ENCODE measurements at places on chromosomes 16 and 17.

DNA sequence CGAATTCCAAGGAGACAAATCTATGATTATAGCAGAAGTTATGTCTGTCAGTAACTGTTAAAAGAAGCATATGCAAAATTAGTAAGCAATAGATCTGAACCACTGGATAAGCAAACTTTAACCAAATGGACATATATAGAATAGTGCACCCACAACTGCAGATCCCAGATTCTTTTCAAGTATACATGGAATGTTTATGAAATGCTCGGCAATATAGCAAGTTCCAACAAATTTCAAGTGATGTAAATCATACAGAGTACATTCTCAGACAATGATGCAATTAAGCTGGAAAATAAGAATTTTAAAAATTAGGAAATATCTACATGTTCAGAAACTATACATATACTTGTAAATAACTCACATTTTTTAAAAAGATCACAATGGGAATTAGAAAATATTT, 8.4 kb upstream of the HELZ start:
- DNase-seq = no peak

- no peak for DNase-seq
These were observed 20.0 kb downstream of the CALCOCO2 start for GRCh38 chr17:48850792-48851323.

GRCh38 chr16:57462978-57463362, 491 bp downstream of the POLR2C start:
- DNase-seq = no peak

- no peak for DNase-seq
These were observed 116.6 kb downstream of the SMG6 start for GRCh38 chr17:2186937-2187336.

DNA sequence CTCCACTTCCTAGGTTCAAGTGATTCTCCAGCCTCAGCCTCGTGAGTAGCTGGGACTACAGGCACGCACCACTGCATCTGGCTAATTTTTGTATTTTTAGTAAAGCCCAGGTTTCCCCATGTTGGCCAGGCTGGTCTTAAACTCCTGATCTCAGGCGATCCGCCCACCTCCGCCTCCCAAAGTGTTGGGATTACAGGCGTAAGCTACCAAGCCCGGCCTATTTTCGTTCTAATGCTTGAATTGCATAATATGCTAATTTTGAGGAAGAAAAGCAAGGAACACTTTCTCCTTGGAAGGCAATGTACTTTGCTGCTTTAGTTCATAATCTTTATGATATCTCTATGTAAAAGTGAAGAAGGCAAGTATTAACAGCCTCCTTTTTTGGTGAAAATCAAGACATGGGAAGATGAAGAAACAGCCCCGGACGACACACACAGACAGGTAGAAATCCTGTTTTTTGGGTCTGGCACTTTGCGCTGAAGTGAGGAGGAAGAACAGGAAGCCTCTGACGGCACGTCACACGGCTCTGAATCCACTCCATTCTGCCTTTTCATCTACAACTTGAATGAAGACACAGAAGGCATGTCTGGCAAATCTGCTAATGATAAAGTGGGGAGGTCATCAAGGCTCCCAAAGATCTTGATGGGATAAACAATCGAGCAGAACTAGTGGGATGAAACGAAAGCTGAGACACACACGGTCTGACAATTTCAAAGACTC, 24.9 kb downstream of the VPS53 start:
- DNase-seq = no peak

GRCh38 chr17:50517504-50518383, 9.5 kb downstream of the MYCBPAP start:
- DNase-seq = no peak

- DNase-seq = no peak
These were observed 1.9 kb upstream of the FGF11 start for GRCh38 chr17:7437369-7437863.

DNA sequence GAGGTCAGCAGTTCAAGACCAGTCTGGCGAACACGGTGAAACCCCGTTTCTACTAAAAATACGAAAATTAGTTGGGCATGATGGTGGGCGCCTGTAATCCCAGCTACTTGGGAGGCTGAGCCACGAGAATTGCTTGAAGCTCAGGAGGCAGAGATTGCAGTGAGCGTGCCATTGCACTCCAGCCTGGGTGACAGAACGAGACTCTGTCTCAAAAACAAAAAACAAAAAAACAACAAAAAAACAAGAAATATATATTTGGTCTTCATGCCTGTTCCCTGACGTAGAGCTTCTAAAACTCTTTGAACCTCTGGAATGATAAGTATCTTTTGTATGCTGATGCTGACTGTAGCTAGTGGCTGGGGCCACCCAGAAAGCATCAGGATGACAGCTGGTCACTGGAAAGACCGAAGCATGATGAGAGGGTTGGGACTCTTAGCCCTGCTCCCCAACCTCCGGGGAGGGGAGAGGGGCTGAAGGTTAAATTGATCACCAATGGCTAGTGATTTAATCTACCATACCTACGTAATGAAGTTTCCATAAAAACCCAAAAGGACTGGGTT, 54.8 kb downstream of the TEX14 start:
- no peak for DNase-seq

DNA sequence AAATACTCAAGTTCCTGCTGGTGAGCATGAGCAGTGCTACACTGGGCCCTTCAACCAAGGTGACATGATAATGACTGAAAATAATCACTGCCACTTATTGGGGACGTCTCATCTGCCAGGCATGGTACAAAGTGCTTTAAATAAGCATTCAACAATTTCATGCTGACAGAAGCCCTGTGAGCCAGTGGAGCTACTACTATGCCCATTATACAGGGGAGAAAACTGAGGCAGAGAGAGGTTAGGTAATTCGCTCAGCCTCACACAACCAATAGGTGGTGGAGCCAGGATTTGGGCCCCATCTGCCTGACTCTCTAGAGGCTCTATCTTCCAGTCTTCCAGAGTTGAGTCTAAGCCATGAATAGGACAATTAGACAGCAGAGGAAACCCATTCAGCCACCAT, 30.3 kb upstream of the STH start:
- DNase-seq = no peak

All from stimulated activated CD8-positive, alpha-beta memory T cell treated with anti-CD3 and anti-CD28 coated beads, Interleukin-12 subunit alpha, Interleukin-12 subunit beta, amount 100 ng/mL, for 4 hours (primary cell).